NCI-H187 (cell line): ENCODE measurements at places on chromosomes 3 and 15.

GRCh38 chr3:102136183-102136582 is 286.9 kb downstream of the NFKBIZ start:
- no peak for DNase-seq

- no peak for DNase-seq
These were observed 99.4 kb downstream of the RPL39L start for GRCh38 chr3:187039723-187040414.

DNA sequence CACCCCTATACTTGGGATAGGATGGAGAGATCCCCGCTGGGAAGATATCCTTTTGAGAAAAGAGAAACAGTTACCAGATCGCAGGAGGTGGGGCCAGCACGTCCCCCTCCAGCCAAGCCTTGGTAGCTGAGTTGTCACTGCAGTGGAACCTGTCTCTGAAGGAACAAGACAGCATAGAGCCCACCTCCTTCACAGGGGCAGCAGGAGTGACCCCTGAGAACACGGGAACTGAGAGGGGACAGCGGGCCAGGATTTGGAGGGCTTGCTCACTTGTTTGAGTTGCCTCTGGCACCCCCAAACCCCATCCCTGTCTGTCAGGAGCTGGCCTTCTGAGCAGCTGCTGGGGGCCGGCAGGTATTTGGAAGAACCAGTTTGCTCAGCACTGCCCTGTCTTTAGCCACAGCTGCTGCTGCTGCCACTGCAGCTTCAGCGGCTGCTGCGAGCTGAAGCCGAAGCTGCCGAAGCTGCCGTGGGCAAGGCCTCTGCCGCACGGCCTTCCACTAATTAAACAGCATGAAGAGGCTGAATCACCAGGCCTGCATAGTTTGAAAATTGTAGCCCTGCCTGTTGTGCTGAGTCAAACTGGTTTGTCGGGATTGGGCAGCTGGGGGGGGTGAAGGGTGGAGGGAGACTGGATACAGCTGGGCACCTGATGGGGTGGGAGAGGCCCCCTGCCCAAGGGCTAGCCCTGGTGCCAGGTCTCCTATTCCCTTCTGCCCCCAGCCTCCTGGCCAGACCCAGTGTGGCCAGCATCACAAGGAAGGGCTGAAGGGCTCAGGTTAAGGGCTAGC is 4.0 kb downstream of the EPHB3 start:
- no peak for DNase-seq

GRCh38 chr3:99545941-99546580 is 92.3 kb upstream of the COL8A1 start:
- DNase-seq, result no peak

- DNase-seq, result no peak
These were observed 127.8 kb upstream of the SLC7A14 start for GRCh38 chr3:170713653-170714052.

- no peak for DNase-seq
These were observed 82.8 kb upstream of the CDV3 start for GRCh38 chr3:133490468-133491351.

DNA sequence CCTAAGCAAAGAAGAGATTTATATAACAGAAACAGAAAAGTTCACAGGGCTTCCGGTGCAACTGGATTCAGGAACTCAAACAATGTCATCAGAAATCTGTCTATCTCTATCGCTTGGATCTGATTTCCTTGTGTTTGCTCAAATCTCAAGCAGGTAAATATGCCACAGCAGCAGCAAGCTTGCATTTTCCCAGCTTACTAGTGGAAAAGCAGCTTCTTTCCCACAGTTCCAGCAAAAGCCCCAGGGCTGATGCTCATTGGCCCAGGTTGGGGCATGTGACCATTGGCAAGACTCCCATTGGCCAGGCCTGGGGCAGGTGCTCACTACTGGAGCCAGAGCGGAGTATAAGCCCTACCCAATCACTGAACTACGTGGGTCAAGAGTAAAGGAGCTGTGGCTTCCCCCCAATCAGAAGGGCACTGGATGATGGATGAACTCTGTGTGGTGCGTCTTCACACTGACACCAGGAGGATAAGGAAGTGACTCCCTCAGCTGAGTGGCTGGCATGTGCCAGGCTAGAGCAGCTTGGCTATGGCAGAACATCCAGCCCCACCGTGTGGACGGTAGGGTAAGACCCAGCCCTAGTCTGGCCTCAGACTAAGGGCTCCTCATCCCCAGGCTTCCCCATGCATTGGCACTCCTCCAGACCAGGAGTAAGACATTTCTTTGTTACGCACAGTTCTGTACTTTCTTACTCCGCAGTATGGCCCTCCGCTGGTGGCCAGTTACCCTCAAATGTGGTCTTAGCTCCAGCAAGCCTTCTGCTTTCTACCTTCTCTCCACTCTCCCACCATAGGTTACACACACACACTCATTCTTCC is 13.1 kb upstream of the VIPR1 start:
- DNase-seq, result no peak

- no peak for DNase-seq
These were observed 43.8 kb downstream of the FRMD4B start for GRCh38 chr3:69342074-69342473.

GRCh38 chr3:116191409-116191808 is 253.9 kb downstream of the LSAMP start:
- no peak for DNase-seq

- DNase-seq, result no peak
These were observed 74.4 kb downstream of the CD200 start for GRCh38 chr3:112407214-112407887.

DNA sequence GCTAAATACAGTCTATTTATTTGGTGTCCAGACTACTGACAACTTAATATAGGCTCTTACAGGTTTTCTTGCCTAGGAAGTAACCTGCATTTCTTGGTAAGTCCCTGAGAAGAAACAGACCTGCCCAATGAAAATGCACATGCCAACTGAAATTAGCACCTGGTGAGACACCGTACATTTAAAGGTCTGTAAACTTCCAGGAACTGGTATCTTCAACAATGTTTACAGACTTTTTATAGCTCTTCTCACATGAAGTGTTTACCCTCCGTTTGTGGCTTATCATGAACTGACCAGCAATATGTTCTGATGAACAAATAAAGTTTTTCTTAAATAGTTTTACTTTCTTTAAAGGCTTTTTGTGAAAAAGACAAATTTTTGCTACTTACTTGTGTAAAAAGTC is 93.3 kb downstream of the PCCB start:
- no peak for DNase-seq

- DNase-seq, result no peak
These were observed 656.4 kb downstream of the MECOM start for GRCh38 chr3:169007145-169007544.

GRCh38 chr15:101522091-101522490 is 32.6 kb upstream of the PCSK6 start:
- DNase-seq, result no peak

- no peak for DNase-seq
These were observed 185.2 kb downstream of the FOXP1 start for GRCh38 chr3:71398157-71398836.

DNA sequence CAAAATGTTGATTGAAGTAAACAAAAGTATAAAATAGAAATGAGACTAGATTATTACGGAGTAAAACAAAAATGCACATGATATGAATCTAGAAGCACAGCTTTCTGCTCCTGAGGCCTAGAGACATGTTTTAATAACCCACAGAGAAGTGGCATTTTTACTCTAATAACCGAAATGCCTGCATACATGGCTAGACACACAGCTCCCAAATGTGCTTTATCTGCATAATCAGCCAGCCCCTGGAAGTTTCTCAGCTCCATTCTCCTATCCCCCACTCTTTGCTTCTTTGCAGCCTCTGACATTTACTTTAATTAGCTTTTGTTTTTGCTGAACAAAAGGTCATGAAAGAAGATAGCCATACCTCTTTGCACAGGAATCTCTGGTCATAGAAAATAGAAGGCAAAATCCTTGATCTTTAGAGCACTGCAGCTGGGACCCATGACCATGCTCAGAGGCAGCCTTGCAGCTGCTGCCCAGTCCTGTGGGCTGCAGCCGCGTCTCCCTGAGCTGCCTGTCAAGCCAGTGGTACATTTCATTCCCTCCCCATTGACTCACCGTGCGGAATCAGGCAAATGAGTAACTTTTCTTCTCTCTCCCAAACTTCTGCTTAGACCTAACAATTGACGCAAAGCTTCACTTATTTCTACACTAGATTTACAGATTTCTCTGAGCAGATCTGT is at the start of gene VEPH1:
Gene VEPH1 (minus strand): TSS at position 501 of the 680 bp plus-strand sequence. CDS start 8,067 bp downstream, outside the sequence.
- DNase-seq, result no peak

GRCh38 chr3:17755836-17756235 is 13.4 kb upstream of the TBC1D5 start:
- no peak for DNase-seq

- no peak for DNase-seq
These were observed 283.5 kb upstream of the ROPN1 start for GRCh38 chr3:124275412-124275811.

DNA sequence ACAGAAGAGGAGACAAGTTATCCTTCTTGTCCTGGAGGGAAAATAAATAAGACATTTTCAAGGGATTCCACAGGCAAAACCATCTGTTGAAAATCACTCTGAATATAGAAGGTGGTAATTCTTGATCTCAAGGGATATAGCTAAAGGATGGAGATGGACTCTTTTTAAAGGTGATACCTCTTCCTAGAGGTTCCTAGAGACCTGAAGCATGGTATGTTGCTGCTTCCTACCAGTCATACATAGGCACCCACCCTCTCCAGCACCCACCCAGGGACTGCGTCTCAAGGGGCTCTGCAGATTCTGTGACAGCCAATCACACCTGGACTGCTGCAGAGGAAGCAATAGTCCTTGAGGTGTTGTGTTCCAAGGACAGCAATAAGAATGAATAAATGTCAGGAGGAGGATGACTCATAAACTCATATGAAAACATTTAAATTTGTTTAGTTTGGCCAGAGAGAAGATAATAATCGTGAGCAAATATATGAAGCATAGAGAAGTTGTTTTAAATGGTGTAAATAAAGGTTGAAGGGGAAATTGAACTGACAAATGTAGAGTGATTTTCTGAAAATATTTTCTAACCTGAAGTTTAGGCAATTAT is 741.6 kb upstream of the CBLB start:
- no peak for DNase-seq

DNA sequence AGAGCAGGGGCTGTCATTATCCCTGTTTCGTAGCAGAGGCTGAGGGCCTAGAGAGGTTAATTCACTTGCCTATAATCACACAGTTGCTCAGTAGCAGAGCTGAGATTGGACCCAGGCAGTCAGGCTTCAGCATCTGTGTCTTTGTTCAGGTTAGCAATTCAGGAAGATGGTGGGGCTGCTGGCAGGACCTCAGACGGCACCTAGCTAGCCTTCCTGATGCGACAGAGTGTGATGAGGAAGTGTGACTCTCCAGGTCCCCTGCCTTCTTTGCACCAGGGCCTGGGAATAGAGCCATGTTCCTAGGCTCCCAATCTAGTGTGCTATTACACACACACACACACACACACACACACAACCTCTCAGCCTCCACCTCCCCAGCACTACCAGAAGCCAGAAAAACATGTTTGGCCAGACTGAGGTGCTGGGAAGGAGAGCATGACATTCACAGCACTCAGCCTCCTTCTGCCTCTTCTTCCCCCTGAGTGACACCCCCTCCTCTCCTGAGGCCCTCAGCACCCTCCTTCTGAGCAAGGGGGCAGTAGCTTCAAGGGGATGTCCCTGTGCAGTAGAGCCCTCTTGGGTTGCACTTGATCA is 88.9 kb downstream of the TLE3 start:
- no peak for DNase-seq

DNA sequence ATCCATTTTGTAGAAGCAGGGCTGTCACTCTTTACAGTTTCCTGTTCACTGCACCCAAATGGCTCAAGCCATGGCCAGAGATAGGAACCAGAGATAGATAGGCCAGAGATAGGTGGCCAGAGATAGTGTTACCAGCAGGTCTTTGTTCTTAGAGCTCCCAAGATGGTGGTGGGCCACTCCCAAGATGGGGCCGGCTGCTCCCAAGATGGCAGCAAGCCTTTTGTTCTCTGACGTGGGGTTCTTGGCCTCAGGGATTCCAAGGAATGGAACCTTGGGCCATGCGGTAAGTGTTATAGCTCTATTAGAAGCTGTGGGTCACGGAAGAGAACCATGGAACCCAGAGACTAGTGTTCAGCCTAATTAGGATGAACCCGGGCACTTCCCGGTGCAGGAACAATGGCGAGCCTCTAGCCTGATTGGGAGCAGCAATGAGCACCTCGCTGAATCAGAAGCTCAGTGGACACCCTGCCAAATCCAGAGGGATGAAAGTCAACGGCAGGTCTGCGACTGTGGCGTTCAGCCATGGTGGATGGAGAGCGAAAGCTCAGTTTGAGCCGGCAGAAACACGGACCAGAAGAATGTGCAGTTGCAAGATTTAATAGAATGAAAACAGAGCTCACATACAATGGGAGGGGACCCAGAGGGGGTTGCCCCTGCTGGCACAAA is 45.0 kb upstream of the CD96 start:
- DNase-seq, result no peak

- DNase-seq, result no peak
These were observed 52.7 kb upstream of the SPATA12 start for GRCh38 chr3:57007521-57008460.

- no peak for DNase-seq
These were observed 201.2 kb downstream of the GOLGA6L6 start for GRCh38 chr15:20340331-20340811.

- no peak for DNase-seq
These were observed 123.1 kb upstream of the UMPS start for GRCh38 chr3:124607163-124607562.

DNA sequence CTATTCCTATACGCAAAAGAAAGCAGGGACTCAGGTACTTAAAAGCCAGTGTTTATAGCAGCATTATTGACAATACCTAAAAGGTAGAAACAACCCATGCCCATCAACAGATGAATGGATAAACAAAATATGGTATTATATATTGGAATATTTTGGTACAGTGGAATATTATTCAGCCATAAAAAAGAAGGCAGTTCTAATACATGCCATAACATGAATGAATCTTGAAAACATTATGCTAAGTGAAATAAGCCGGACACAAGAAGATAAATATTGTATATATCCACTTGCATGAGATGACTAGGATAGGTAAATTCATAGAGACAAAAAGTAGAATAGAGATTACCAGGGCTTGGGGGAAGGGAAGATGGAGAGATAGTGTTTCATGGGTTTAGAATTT is 9.2 kb downstream of the FNDC3B start:
- DNase-seq, result no peak

GRCh38 chr15:64019764-64020163 is 26.5 kb downstream of the DAPK2 start:
- no peak for DNase-seq
